ENCODE measurements at places on chromosomes 5 and 9. TPM values are rescaled to one million over a fixed set of nuclear protein-coding genes. Genes with fewer than 3 reads are reported as not detected.

SLC46A2 gene
- not detected for total RNA-seq

RNF44 gene
- total RNA-seq, result 231 TPM

CDH6 gene
- not detected for total RNA-seq

GRCh38 chr9:136640171-136641111, 22.3 kb upstream of the EGFL7 start:
- DNase-seq, result peak; percentile 14

GRCh38 chr5:125550274-125550673, 803.8 kb upstream of the ZNF608 start:
- DNase-seq, result no peak

DNA sequence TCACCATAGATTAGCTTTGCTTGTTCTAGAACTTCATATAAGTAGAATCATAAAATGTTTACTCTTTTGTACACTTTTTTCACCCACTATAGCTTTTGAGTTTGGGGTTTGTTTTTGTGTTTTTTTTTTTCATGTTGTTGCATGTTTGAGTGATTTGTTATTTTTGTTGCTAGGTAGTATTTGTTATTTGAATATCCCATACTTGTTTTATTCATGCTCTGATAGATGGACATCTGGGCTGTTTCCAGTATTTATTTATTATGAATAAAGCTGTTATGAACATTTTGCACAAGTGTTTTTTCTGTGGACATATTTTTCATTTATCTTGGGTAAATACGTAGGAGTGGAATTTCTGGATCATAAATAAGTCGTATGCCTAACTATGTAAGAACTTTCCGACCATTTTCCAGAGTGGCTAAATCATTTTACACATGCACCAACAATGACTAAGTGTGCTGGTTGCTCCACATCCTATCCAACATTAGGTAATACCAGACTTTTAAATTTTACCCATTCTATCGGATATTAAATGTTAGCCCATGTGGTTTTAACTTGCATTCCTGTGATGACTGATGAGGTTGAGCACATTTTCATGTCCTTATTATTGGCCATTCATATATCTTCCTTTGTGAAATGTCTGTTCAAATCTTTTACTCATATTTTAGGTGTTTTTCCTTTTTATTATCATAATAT, 69.1 kb upstream of the NR4A3 start:
- no peak for DNase-seq

DNA sequence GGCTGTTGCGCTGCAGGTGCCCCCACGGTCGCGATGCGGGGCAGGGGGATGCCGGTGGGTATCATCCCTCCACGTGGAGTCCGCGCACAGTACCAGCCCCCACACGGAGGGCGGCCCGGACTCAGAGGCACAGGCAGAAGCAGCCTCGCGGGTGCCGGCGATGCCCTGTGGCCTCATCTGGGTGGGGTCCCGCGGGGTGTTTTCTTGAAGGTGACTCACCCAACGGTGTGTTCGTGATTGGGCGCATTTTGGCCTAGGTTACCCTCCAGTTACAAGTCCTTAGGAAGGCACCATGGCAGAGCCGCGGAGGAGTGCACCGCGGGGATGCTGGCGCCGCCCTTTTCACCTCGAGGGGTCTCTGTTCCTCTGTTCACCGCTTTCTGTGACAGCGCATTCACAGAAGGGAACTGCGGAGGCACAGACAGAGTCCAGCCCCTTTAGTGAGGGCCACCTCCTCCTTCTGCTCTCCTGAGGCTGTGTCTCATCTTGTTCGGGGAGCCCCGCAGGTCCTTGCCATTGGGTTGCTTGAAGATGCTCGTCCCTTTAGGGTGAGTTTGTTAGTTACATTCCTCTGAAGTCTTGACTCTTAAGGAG, 21.6 kb upstream of the EXOC3 start:
- DNase-seq, result no peak

DNA sequence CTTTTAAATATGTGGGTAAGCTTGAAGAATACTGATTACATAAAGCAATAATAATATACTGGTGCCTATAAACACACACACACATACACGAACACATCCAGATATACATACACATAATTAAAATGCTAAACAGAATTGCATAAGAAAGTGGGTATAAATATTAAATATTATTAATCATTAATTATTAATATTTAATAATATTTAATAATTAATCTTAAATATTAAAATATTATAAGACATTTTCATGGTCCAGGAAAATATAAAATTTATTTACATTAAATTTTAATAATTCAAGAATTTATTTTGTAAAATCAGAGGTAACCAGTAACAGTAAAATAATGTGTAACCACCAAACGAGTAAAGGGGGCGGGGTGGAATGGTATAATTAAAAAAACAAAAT, 178.3 kb downstream of the TMEM232 start:
- DNase-seq, result no peak
